Amniotic stem cell (primary cell): ENCODE measurements at places on chromosomes 1 and 21.

- DNase-seq, result peak; percentile 36
These were observed 128.8 kb downstream of the KCNJ6 start for GRCh38 chr21:37787456-37787855.

DNA sequence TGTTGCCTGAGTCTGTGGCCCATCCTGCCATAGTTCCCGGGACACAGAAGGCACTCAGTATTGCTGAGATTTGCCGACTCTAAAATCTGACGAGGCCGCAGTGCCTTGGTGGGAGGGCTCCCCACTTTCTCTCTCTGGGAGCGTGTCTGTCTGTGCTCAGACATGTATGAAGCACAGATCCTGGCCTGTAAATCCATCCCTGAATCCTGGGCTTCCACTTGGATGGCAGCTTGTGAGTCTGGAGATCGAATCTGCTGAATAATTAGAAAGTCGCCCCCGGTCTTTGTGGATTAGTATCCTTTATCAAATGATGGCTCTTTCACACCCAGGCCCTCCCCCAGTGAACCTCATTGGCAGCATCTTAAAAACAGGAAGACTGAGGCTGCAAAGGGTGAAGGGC, 10.4 kb downstream of the UBASH3A start:
- no peak for DNase-seq

GRCh38 chr1:9289711-9290485, 2.8 kb upstream of the SPSB1 start:
- peak; percentile 44 for DNase-seq

DNA sequence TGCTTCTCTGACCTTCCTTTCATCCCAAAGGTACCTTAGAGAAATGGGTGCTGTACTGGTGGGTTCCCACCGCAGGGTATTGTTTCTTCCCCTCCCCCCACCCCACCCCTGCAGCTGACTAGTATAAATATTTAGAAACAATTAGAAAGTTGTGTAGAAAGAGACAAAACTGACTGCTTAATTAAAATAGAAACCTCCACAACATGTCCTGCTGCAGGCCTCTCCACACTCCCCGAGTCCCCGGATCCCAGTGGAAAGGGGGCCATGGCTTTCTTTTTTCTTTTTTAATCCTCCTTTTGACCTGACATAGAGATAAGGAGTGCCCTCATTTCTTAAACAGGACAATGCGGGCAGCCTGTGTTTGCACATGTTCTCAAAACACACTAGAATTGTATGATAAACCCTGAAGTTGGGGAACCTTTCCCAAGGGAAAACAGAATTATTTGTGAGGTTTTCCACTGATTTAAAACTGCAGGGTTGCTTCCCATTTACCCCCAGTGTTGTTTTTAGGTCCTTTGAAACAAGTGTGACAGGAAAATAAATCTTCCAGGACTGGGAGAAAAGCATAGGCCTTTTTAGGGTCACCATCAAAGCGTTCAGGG, 1.7 kb downstream of the RHOU start:
- DNase-seq, result no peak

- no peak for DNase-seq
These were observed 19.1 kb downstream of the ILDR2 start for GRCh38 chr1:166956057-166956850.

DNA sequence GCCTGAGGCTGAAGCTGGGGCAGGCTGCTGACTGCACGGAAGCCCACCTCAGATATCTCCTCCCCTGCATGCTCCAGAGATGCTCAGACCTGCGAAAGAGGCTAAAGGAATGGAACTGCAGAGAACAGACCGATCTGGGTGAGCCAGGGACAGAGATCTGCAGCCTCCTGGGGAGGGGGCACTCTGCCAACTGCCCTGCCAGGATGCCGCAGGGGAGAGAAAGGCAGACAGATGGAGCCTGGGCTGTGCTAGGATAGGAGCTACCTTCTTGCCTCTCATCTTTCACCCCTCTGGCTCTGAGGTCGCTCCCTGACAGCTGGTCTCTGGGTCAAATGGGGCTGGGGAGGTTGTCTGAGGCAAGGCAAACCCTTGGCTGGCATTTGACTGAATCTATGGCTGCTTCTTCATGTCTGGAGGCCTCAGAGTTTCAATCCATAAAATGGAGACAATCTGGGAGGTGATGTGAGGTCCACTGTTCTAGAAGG, 238.2 kb downstream of the GRIK3 start:
- DNase-seq, result no peak

DNA sequence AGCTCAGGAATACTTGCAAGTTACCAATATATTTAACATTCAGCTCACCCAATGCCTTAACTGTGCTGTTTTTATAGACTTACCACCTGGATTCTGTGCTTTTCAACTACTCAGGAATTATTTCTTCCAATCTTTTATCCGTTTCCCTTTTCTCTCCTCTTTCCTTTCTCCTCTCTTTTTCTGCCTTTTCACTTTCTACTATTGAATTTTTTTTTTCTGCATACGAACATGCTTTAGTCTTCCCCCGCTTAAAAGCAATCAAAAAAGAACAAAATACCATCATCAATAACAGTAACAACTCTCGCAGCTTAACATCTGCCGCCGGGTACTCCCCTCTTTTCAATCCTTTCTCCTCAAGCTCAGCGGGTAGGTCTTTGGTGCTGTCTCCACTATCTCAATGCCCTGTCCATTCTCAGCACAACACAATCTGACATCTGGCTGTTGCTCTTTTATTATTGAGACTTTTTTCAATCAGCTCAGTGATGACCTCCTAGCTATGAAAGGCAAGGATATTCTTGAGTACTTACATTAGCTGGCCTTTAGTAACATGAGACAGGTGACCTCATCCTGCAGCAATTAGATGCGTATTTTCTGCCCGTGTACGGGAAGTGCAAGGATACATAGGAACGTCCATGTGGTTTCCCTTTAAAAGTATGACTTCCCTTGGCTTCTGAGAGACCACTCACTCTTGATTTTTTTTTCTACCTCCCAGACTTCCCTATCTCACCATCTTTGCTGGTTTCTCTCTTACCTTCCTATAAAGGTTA, 40.2 kb upstream of the SIPA1L2 start:
- peak; percentile 54 for DNase-seq

DNA sequence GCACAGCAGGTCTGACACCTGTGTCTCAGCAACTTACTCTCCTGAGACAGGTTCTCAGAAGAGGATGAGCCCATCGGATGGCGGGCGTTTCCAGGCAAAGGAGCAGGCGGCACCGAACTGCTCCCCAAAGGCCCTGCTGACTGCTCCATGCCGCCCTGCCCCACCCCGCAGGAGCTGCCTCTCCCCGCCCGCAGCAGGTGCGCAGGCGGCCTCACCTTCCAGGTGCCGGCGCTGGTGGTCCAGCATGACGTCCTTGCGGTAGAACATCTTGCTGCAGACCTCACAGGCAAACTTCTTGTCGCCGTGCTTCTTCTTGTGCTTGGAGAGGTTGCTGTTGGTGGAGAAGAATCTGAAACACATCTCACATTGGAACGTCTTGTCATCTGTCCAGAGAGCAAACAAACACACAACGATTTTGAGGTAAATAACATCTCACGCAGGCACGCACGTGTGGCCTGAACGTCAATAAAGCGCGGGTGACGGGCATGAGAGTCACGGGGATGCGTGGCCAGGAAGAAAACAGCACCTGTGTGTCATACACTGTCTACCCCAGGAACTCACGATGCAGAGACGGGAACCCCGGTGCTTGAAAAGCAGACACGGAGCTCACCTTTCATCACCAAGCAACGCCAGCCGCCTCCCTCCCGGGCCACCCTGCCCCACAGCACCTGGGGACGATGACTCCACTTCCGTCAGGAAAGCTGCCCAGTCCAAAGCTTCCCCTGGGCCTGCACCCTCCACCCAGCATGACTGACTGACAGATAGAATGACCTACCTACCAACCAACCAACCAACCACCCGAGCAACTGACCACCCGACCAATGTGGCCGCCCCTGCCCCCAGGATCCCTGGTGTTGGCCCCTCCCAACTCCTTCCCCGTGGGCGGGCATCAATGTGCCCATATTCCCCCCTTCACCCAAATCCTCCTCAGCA, 50.9 kb downstream of the PRDM15 start:
- no peak for DNase-seq
